Activated naive CD8-positive, alpha-beta T cell treated with anti-CD3 and anti-CD28 coated beads, Interleukin-2, amount 10 ng/mL, durations not matched to agents 7 days and 5 days (primary cell): ENCODE measurements at places on chromosomes 16 and 17.

DNA sequence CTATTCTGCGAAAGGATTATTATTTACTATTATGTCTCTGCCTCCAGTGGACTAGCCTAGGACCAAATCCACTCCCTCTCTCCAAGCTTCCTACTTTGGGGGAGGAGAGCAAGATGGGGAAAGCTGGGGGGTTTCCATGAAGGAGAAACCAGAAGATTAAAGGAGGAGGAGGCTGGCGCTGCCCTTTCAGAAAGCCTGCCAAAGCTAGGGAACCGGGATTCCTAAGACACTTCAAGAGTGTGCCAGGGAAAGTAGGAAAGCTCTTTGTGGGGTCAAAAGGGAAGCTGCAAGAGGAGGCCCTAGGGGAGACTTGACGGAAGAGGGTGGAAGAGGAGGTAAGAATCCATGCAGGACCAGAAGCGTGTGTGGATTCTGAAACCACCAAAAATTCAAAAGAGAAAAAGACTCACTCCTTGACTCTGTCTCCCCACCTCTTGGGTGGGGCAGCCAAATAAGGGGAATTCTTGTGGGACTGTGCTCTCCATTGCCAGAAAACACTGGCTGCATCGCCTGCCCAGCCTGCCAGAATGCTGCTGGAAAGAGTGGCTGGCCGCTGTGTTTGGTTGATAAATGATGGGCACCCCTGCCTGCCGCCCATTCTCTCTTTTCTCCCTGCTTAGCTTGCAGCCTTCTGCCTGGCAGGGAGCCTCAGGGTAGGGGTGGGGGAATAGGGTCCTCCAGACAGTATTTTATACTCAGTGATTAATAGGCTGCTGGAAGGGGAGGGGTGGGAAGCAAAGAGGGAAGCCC lies 11.8 kb upstream of the KAT7 start:
- no peak for DNase-seq

DNA sequence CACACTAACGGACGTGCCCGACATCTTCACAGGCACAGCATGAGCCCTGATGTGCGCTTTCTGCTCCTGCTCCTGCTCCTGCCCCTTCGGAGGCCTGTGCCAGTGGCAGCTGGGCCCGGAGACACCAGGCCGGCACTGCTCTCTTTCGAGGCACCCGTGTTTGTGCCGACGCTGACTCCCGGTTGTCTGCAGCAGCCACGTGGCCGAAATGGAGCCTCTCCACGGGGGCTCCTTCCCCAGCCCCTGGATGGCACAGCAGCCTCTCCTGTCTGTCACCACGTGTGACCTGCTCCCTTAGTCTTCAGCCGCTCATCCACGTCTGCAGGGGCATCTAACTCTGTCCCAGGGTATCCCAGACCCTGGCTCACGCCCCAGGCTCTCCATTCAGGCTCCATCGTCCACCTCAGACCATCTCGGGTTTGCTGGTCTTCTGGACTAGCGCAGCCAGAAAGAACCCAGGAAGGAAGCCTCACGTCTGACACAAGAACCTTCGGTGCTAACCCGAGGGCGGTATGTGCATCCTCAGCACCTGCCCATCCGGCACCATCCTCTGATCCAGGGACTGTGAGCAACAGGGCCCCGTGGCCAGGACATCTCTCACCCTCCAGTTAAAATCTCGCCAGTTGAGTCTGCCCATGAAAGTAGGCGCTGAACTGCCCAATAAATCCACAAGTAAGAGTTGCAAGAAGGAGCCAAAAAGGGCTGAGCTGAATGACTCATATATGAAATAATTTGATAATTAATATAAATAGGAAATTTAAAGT lies 4.2 kb upstream of the RPH3AL start:
- no peak for DNase-seq

- peak; percentile 27 for DNase-seq
These were observed 94.3 kb downstream of the TBC1D16 start for GRCh38 chr17:79941088-79942010.

DNA sequence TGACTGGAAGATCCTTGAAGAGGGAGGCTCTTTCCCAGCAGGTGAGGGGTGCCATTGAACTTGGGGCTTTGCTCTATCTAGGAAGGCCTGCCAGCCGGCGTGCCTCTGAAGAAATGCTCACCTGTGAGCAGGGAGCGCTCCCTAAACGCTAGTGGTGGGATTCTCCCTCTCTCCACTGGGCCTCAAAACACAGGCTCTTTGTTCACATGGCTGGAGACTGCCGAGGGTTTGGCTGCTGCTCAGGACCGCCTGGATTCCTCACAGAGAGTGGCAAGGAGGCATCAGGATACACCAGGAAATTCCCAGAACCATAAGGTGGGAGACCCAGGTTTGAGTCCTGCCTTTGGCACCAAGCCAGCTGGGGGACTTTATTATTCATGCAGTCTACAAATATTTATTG lies 17.6 kb upstream of the TMEM11 start:
- DNase-seq = no peak

- peak; percentile 68 for DNase-seq
These were observed at the start of gene SEC14L1 for GRCh38 chr17:77140878-77141767. Gene SEC14L1 (plus strand): TSS chr17:77140969. CDS start chr17:77143597, 2,628 bp downstream.

DNA sequence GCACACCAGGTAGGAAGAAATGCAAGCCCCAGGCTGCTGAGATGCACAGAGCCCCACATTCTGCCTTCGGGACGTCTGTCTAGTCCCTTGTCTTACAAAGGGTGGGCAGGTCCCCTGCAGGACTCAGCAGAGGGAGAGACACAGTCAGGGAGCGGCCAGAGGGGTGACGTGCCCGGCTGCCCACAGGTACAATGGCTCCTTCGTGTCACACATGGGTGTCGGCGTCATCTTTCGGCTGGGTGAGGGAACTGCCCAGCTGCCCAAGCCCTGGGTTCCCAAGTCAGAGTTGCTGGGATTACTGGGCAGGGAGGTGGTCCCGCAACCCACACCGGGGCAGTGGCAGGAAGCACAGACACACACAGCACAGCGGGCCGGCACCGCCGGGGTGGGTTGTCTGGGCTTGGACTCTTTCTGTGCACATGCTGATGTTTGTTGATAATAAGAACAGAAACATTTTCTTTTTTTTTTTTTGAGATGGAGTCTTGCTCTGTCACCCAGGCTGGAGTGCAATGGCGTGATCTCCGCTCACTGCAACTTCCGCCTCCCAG lies 80.6 kb downstream of the JPH3 start:
- DNase-seq = no peak

DNA sequence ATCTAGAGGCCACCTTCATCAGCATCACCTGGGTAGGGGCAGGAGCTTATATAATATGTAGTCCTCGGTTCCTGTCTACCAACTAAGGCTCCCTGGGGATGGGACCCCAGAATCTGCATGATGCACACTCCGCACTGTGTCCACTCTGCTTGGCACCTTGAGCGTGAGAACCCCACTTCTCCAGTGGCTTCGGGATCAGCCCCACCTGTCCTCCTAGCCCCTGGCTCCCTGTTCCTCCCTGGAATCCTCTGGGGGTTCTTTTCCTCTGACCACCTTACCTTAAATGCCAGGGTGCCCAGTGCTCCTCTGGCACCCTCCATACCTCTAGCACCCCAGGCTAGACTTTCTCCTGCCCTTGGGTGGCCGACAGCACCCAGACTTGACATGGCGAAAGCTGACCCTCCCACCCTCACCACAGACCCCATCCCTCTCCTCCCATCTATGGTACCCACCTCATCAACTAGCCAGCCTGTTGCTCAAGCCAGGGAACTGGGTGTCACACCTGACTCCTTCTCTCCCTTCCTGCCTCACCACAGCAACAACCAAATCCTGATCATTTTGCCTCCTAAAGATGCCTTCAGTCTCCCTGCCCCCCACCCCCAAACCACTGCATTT lies 2.8 kb upstream of the NXPH3 start:
- no peak for DNase-seq

- no peak for DNase-seq
These were observed 16.7 kb downstream of the SLC6A2 start for GRCh38 chr16:55672471-55672870.

DNA sequence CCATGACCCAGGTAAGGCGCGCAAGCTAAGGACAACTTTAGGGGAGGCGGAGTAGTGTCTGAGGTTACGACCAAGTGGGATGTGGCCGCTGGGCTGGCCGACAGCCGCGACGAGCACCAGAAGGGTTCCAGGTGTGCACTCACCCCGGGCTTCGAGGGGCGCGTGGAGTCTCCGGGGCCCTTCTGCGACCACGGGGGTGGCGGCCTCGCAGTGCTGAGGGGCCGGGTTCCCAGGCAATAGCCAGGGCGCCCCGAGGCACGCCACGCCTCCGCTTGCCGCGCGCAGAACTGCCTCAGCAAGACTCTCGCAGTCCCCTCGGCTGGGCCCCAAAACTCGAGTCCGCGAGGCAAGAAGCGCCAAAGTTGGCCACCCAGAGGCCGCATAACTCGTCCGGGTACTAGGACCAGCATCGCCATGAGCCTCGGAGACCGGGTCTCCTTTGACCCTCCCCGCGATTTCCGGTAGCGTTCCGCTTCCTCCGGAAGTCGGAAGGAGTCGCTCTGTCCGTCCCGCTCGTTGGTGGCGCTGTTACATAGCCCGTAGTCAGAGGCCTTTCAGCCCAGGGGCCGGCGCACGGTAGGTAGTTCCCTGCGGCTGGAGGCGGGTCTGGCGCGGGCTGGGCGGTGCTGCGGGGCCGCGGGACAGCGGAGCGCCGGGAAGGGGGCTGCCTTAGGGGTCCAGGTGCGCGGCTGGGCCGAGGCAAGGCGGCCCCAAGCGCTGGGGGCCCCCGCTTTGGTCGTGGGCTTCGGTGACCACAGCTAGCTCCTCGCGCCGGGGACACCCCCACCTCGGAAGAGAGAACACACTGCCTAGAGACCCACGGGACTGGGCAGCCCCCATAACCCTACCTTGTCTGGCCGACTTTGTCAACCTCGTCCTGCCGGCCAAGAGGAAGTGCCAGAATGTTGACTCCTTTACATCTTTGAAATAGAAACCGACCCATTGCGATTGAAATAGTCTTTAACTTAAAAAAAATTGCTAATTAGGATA lies at the start of the genes ADPRM and SCO1:
ADPRM (plus strand) TSS at position 503 of the 990 bp plus-strand sequence. CDS start 7,333 bp downstream, outside the sequence.
SCO1 (minus strand) TSS at position 442 of the 990 bp plus-strand sequence; CDS start at position 416, 26 bp downstream.
- peak; percentile 86 for DNase-seq

DNA sequence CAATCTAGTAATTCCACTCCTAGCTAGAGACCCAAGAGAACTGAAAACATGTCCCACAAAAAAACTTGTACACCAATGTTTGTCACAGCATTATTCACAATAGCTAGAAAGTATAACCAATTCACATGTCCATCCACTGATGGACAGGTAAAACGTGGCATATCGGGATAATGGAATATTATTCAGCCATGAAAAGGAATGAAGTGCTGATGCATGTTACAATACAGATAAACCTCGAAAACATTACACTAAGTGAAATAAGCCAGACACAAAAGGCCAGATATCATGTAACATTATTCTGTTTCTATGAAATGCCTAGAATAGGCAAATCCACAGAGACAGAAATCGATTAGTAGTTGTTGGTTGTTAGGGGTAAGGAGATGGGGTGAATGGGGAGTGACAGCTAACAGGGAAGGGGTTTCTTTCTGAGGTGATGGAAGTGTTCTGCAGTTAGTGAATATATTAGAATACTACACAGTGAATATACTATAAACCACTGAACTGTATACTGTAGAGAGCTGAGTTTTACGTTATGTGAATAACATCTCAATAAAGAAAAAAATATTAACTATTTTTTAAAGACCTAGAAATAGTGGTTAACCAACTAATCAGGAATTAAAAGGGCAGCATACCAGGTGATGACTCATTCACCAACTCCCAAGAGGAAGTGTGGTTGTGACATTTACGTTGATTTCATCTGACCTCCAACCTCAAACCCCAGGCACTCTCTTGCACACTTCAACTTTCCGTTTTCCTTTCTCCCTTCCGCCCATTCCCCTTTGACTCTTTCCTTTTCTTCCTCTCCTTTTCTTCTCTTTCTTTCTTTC lies 48.6 kb downstream of the GAS7 start:
- DNase-seq = no peak
